ENCODE measurements at places on chromosomes 6 and 20.
A peak's percentile ranks its signal among the peaks of the same experiment; 100 is the strongest.

GRCh38 chr6:81556551-81556950 is 195.9 kb downstream of the TENT5A start:
- H3K4me3 ChIP-seq = no peak overlapping the region
- H3K27me3 ChIP-seq = no peaks in the 10 kb centered on the region
- H3K4me1 ChIP-seq = peaks cover 11% of the 10 kb centered on the region
- DNase-seq = no peak
- no peaks in the 10 kb centered on the region for H3K36me3 ChIP-seq

DNA sequence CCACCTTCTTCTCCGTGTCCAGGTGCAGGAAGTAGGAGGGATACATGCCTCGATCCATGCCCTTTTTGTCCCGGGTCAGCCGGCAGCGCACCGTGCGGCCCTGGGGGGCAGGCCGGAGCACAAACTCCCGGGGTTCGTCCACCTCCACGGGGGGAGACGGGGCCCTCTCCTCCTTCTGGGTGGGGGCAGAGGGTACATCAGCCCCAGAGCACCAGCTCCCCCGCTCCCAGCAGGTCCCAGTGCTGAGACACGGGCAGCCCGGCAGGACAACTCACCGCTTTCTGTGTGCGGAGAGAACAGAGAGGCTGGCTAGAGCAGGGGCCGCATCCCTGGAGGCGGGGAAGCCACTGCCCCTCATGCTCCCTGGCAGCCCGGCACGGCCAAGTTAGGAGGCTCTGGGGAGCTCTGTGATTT is 6.7 kb downstream of the TULP1 start:
- H3K27me3 ChIP-seq = peaks cover 49% of the 10 kb centered on the region
- H3K27ac ChIP-seq = no peak overlapping the region
- no peak overlapping the region for H3K4me3 ChIP-seq
- no peak for DNase-seq

- H3K27me3 ChIP-seq = no peaks in the 10 kb centered on the region
- peaks cover 5% of the 10 kb centered on the region for H3K4me1 ChIP-seq
- H3K36me3 ChIP-seq = no peaks in the 10 kb centered on the region
- no peak overlapping the region for H3K27ac ChIP-seq
- DNase-seq = no peak
Observed at GRCh38 chr6:128400875-128401274, 119.5 kb downstream of the PTPRK start.

- no peaks in the 10 kb centered on the region for H3K36me3 ChIP-seq
- no peak overlapping the region for H3K4me3 ChIP-seq
- H3K4me1 ChIP-seq = no peaks in the 10 kb centered on the region
- no peaks in the 10 kb centered on the region for H3K27me3 ChIP-seq
- no peak overlapping the region for H3K27ac ChIP-seq
Observed at GRCh38 chr20:52843425-52843824, 128.7 kb upstream of the TSHZ2 start.

DNA sequence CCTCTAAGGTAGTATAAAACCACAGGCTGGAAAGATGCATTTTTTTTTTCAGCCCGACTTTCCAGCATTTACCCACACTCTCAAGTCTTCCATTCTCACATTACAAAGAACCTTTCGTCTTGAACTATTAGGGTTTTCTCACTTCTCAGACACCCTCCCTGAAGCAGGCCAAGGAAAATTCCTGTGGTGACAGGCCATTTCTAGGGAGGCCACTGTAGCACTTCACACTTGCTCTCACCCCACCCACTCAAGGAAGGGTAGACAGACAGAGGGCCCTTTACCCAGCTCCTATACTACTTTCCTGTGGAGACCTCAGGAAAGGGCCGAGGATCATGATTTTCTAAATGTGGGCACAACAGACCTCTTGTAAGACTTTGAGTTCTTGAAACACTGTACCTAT is 27.7 kb downstream of the KCNS1 start:
- H3K36me3 ChIP-seq = peaks cover 18% of the 10 kb centered on the region
- DNase-seq = no peak
- H3K27ac ChIP-seq = no peak overlapping the region
- no peaks in the 10 kb centered on the region for H3K27me3 ChIP-seq
- no peaks in the 10 kb centered on the region for H3K4me1 ChIP-seq

- no peaks in the 10 kb centered on the region for H3K27me3 ChIP-seq
- H3K36me3 ChIP-seq = peaks cover 4% of the 10 kb centered on the region
- DNase-seq = peak; percentile 84
- H3K4me1 ChIP-seq = no peaks in the 10 kb centered on the region
- no peak overlapping the region for H3K4me3 ChIP-seq
Observed at GRCh38 chr20:36199345-36200257, 36.7 kb upstream of the AAR2 start.

DNA sequence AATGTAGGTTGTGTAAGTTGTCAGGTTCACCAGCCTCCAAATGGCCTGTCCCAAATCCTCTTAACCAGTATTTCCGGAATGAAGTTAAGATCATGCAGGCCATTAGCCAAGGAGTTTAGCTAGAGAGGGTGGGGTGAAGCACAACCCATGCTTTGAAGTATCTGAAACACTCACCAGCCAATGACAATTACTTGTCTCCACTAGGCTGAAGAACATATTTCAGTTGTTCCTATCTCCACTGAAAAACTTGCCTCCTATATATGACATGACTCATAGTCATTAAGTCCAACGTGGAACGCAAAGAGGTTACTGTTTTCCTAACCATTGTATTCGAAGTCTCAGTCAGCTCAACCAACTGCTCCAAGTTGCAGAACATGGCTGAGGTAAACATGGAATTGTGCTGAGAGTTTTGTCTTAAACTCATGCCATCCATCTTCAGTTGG is 37.4 kb upstream of the TNFAIP3 start:
- no peaks in the 10 kb centered on the region for H3K27me3 ChIP-seq
- H3K27ac ChIP-seq = no peak overlapping the region
- no peak for DNase-seq
- no peak overlapping the region for H3K4me3 ChIP-seq
- no peaks in the 10 kb centered on the region for H3K4me1 ChIP-seq
- no peaks in the 10 kb centered on the region for H3K36me3 ChIP-seq

DNA sequence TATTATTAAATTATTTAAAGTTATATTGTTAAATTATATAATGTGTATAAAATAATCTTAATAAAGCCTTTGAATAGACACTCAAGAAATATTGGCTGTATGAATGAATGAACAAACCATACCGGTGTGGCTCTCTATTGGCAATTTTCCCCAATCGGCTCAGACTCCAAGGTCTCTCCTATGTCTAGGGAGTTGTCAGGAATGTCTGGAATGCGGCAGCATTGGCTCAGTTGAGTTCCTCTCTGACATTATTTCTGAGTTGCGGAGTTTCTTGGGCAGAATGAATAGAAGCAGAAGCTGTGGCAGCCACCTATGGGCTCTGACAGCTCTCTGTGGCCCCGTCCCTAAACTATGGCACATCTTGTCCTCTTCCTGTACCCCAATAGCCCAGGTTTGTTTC is 111.0 kb downstream of the SOBP start:
- H3K27ac ChIP-seq = no peak overlapping the region
- H3K27me3 ChIP-seq = no peaks in the 10 kb centered on the region
- H3K4me3 ChIP-seq = no peak overlapping the region
- DNase-seq = peak; percentile 22

DNA sequence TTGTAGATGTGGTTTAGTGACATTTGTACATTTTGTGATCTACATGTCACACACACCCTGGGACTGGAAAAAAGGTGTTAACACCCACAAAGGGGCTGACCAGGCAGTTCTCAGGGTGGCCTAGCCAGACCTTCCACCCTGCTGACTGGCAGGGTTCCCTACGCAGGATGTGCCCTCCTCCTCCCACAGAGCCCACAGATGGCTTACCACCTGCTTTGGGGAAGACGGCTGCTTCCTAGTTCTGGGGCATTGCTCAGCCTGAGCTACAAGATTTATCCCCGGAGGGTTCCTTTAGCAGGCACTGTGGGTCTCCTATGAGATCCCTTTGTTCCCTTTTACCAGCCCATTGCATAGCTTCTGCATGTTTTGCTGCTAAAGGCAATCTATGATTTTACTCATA is 35.1 kb downstream of the SNAP25 start:
- H3K4me1 ChIP-seq = peaks cover 2% of the 10 kb centered on the region
- no peaks in the 10 kb centered on the region for H3K36me3 ChIP-seq
- no peak overlapping the region for H3K27ac ChIP-seq
- no peaks in the 10 kb centered on the region for H3K27me3 ChIP-seq

- H3K36me3 ChIP-seq = no peaks in the 10 kb centered on the region
- no peak overlapping the region for H3K27ac ChIP-seq
- no peaks in the 10 kb centered on the region for H3K27me3 ChIP-seq
- peaks cover 16% of the 10 kb centered on the region for H3K4me1 ChIP-seq
Observed at GRCh38 chr20:53148771-53149147, 176.6 kb downstream of the TSHZ2 start.

DNA sequence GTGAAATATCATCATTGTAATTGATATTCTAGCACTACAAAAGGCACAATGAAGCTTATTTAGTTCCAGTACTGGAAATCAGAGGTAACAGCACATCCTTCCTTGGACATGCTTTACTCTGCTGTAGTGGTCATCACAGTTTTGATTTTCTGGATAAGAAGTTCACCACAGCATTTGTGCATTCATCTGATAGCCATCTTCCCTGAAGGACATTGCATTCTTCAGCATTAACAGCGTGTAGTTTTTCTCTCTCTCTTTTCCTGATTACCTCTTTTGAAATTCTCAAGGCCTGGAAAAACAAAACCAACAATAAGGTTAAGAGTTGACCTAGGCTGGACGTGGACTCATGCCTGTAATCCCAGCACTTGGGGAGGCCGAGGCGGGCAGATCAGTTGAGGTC is 19.6 kb downstream of the ECI2 start:
- H3K4me1 ChIP-seq = peaks cover 12% of the 10 kb centered on the region
- no peaks in the 10 kb centered on the region for H3K27me3 ChIP-seq
- no peak overlapping the region for H3K27ac ChIP-seq
- H3K36me3 ChIP-seq = peaks cover 3% of the 10 kb centered on the region
- DNase-seq = no peak

GRCh38 chr6:33985947-33986346 is 159.9 kb downstream of the GRM4 start:
- H3K4me3 ChIP-seq = no peak overlapping the region
- H3K27ac ChIP-seq = no peak overlapping the region
- no peaks in the 10 kb centered on the region for H3K27me3 ChIP-seq
- DNase-seq = no peak
- H3K36me3 ChIP-seq = no peaks in the 10 kb centered on the region
- H3K4me1 ChIP-seq = peaks cover 22% of the 10 kb centered on the region

DNA sequence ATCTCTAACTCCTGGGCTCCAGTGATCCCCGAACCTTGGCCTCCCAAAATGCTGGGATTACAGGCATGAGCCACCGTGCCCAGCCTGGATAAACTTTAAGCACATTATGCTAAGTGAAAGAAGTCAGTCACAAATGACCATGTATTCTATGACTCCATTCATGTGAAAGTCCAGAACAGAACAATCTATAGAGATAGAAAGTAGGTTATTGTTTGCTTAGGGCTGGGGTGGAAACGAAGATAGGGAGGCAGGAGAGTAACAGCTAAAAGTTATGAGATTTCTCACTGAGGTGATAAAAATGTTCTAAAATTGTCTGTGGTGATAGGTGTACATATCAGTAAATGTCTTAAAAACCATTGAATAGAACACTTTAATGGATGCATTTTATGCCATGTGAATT is 40.9 kb upstream of the CITED2 start:
- H3K27ac ChIP-seq = no peak overlapping the region
- no peak for DNase-seq
- H3K4me3 ChIP-seq = no peak overlapping the region
- H3K4me1 ChIP-seq = no peaks in the 10 kb centered on the region

DNA sequence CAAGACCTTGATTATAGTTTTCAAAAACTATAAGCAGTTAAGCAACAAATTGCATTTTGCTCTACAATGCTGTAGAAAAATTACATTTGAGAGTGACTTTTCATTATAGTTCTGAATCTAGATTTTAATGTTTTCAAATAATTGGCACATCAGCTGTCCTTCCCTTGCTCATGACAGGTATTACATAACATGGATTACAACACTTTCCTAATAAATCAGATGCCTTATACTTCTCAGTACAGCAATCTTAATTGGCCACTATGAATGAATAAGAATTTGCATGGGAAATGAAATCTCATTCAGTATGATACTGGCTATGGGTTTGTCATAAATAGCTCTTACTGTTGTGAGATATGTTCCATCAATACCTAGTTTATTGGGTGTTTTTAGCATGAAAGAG is 29.9 kb downstream of the HSF2 start:
- DNase-seq = no peak
- H3K4me1 ChIP-seq = no peaks in the 10 kb centered on the region
- no peak overlapping the region for H3K4me3 ChIP-seq
- no peaks in the 10 kb centered on the region for H3K27me3 ChIP-seq
- no peak overlapping the region for H3K27ac ChIP-seq
